ENCODE measurements at places on chromosomes 2 and 18.

GRCh38 chr2:20333738-20334137 is 16.9 kb downstream of the PUM2 start:
- no peak for DNase-seq

GRCh38 chr18:73431620-73432019 is 563.8 kb upstream of the NETO1 start:
- DNase-seq, result no peak

GRCh38 chr2:69490486-69490885 is 53.3 kb upstream of the NFU1 start:
- no peak for DNase-seq

DNA sequence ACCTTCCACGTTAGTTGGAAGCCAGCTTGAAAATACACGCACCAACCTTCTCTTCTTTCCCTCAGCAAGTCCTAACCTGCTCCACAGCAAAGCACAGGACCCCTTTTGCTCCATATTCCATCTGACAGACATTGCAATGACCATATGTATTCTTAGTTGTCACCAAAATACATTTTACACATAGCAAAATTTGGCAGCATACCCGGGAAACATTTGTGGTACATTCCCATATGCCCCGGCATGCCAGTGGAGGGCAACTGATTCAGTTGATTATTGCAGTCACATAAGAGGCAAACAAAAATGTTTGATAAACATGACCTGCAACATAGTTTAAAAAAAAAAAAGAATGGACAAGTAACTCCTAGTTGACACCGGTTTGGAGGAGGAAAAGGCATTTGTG is 202.1 kb upstream of the UBE2E3 start:
- no peak for DNase-seq

DNA sequence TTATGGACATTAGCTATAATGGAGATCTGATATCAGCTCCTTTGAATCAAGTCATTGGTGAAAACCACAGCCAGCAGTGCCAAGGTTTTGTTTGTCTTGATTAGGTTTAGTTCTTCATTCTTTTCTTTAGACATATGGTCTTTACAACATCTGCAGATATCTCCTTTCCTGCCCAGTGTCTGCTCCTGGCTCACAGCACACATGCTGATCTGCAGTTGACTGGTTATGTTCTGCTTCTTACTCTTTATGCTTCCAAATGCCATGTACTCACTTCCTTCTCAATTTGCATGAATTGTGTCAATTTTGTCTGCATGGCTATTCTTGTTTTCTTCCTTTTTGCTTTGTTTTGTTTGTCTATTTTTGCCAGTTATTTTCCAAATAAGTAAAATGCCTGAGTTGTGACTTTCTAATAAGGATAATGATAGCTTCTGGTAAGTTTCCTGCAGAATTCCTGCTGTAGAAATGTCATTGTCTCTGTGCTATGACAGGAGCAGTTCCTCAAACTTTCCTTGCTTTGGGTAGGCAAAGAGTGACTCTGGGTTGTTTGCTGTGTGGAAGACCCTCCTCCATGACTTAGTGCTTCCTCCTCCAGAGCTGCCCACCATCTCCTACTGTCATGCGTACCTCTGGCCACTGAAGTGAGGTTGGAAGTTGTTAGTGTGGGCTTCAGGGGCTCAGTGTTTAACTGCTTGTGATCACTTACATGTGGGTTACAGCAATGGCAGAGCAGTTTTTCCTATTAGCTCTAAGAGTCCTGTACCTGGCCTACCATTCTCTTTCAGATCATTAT is 8.2 kb downstream of the ARHGAP25 start:
- no peak for DNase-seq

DNA sequence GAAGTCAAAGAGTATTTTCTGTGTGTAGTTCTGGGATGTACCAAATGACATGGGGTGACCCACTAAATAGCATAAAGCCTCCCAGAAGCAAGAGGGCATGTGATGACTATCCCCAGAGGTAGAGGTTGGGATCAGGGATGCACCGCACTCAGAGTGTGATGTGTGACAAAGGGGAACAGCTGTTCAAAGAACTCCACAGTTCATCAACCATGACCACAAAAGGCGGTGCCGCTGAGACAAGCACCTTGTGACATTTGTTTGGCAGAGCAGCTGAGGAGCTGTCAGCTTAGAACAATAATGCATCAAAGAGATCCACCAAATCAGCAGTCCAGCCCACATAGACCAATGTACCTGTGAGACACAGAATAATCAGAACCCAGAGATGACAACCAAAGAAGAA is 81.3 kb downstream of the VWC2L start:
- no peak for DNase-seq

GRCh38 chr2:95296011-95296410 is 1.1 kb upstream of the KCNIP3 start:
- peak; percentile 37 for DNase-seq
